ENCODE measurements at places on chromosomes 1 and 21.
A peak's percentile ranks its signal among the peaks of the same experiment; 100 is the strongest.

GRCh38 chr1:233998891-233999290 is 94.4 kb downstream of the SLC35F3 start:
- DNase-seq: no peak

DNA sequence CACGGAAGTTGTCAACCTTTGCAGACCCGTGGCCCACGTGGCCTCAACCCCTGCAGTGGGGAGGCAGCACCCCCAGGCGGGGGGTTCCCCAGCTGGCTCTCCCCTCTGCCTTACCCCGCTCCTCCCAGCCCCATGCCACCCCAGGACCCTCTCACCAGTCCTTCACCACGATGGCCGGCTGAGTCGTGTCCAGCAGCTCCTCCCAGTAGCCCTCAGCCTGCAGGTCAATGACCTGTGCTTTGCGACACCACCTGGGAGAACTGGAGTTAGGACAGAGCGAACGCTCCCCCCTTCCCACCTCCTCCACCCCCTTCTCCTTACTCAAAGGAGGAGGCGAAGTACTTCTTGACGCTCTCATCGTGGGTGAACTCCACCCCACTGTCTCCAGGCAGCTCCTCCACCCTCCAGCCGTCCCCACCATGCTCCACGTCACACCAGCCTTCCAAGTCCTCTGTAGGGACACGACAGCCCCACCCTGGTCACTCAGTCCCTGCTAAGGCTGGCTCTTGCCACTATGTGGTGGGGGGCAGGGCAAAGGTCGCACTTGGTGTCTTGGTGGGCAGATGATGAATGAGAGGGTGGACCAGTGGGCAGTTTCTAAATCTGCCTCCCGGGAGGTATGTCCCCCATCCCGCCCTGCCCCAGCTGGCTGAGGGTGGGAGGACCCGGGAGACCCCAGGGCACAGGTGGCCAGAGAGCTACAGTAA is 4.5 kb downstream of the FBXO2 start:
- no peak for DNase-seq

DNA sequence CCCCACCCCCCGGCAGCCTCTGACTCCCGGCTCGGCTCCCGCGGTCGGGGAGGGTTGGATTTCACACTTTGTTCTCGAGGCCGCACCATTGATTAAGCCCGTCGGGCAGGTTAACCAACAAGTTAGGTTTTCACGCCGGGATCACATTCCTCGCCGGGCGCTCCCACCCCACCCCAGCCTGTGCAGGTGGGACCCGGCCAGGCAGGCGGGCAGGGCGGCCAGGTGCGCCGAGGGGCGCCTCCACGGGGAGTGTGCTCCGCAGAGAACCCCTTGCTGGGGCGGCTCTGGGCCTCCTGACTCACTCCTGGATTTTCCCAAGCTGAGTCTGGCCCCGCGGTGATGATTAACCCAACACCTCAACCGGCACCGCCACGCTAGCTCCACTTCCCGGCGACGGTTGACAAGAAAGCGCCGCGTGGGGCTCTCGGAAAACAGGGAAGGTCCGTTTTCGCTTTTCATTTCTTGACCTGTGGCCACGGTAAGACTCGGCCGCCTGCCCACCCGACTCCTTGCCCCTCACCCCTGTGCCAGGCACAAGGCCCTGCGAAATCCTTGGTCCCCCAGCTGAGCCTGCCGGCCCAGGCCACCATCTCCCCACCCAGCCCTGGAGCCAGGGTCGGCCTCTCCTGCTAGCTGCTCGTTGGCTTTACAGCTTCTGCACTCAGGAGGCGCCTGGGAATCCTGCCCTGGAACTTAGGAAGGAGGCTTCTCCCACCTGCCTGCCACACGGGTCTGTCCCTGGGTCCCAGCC is 8.8 kb upstream of the TTLL10 start:
- peak; percentile 59 for DNase-seq

- DNase-seq: no peak
These were observed 469.8 kb upstream of the ZP4 start for GRCh38 chr1:238360474-238360873.

DNA sequence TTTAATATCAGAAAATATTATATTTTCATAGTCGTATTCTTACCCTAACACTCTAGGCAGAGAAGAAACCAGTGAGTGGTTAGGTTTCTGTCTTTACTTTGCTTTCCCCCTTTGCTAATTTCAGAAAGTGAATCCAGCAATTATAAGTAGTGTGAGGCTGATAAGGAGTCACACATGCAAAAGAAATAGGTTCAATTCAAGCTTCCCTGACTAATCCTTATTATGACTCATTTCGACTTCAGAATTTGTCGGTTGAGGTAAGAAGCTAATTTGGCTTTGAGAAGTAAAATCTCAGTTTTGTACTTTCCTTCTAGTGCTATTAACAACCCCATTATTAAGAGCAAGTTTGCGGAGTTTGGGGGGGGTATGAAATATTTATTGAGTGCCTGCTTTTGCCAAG is 22.4 kb downstream of the ESRRG start:
- DNase-seq: no peak
